CD8-positive, alpha-beta memory T cell (primary cell): ENCODE measurements at places on chromosomes 6 and 20. TPM values are rescaled to one million over a fixed set of nuclear protein-coding genes. Genes with fewer than 3 reads are reported as not detected.

- no peaks in the 10 kb centered on the region for H3K27me3 ChIP-seq
- peaks cover 9% of the 10 kb centered on the region for H3K4me1 ChIP-seq
- no peaks in the 10 kb centered on the region for H3K36me3 ChIP-seq
- no peak overlapping the region for H3K27ac ChIP-seq
Observed at GRCh38 chr6:4649728-4650127, 126.5 kb upstream of the CDYL start.

DNA sequence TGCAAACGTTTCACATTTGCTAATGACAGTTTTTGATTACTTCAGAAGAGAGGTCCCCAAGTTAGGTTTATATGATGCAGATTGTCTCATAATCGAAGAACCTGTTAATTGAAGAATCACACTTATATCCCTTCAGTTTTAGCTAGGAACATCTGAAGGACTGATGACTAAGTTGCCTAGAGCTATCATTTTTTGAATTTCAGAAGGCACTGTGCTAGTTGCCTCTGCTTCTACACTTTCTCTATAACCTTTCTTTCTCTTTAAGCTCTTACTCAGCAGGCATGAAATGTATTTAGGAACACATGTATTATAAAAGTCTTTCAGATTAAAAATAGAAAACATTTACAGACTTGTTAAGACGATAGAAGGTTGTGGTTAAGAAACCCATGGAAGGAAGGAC lies 14.4 kb upstream of the GJE1 start:
- H3K27me3 ChIP-seq, result no peaks in the 10 kb centered on the region
- no peak for DNase-seq
- no peaks in the 10 kb centered on the region for H3K4me1 ChIP-seq
- no peak overlapping the region for H3K4me3 ChIP-seq
- H3K27ac ChIP-seq, result no peak overlapping the region
- no peaks in the 10 kb centered on the region for H3K36me3 ChIP-seq

The BEND6 gene
- not detected for total RNA-seq

DNA sequence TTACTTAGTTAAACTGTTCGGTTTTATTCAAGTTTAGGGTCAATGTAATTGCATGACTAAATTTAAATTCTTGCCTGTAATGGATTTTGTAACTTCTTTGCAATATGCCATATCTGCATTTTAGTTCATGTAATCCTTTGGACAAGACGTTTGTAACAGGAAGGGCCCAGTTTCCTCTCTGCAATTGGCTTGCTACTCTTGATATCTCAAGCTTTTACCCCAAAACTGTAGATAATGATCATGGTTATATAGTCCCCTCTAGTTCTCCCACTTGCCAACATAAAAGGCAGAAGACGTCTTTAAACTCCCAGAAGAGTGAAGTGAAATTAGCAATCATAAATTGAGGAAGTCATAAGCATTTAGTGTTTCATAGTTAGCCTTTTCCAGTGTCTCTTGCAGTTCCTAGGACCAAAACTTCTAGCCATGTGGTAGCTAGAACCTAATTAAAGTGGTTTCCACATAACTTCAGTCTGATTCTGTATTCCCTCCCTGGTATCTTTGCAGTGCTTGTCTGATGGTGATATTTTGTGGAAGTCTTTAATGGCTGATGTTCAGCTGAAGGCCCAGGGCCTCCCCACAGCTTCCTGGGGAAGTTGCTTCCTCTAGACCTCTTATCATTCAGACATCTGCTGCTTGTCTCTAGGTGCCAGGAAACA lies 117.8 kb upstream of the SUPT3H start:
- no peak overlapping the region for H3K4me3 ChIP-seq
- no peaks in the 10 kb centered on the region for H3K36me3 ChIP-seq
- no peak overlapping the region for H3K27ac ChIP-seq
- H3K27me3 ChIP-seq, result no peaks in the 10 kb centered on the region

GRCh38 chr20:57760698-57761412 lies 51.0 kb upstream of the PMEPA1 start:
- H3K27me3 ChIP-seq, result no peaks in the 10 kb centered on the region
- H3K36me3 ChIP-seq, result no peaks in the 10 kb centered on the region
- no peaks in the 10 kb centered on the region for H3K4me1 ChIP-seq
- H3K27ac ChIP-seq, result no peak overlapping the region
- no peak overlapping the region for H3K4me3 ChIP-seq

GRCh38 chr6:127956260-127956888 lies 55.5 kb upstream of the THEMIS start:
- H3K4me3 ChIP-seq, result no peak overlapping the region
- peaks cover 34% of the 10 kb centered on the region for H3K4me1 ChIP-seq
- H3K36me3 ChIP-seq, result no peaks in the 10 kb centered on the region
- DNase-seq, result no peak
- no peaks in the 10 kb centered on the region for H3K27me3 ChIP-seq
- H3K27ac ChIP-seq, result no peak overlapping the region

- no peak overlapping the region for H3K4me3 ChIP-seq
- no peaks in the 10 kb centered on the region for H3K27me3 ChIP-seq
- H3K36me3 ChIP-seq, result no peaks in the 10 kb centered on the region
- H3K27ac ChIP-seq, result no peak overlapping the region
Observed at GRCh38 chr6:121040831-121041230, 293.4 kb downstream of the TBC1D32 start.

The RCAN2 gene
- total RNA-seq, result 0.49 TPM

- H3K4me1 ChIP-seq, result no peaks in the 10 kb centered on the region
- no peak overlapping the region for H3K4me3 ChIP-seq
- H3K36me3 ChIP-seq, result no peaks in the 10 kb centered on the region
Observed at GRCh38 chr6:11968241-11968806, 43.8 kb upstream of the HIVEP1 start.

DNA sequence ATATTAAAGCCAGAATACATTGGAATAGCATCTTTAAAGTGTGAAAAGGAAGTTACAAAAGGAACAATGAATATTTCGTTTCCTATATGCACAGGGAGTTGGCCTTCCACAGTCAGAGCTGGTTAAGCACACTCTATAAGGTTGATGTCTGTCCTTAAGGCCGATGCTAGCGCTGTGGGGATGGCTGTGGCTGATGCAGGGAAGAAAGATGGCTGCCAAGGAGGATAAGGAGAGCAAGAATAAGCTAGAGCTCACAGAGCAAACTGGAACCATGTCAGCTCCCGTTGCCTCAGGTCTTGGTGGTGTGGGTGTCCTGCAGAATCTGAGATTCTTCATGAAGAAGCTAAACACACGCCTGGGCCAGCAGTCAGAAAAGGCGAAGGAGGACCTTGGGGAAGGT lies 20.8 kb upstream of the STX11 start:
- no peaks in the 10 kb centered on the region for H3K27me3 ChIP-seq
- DNase-seq, result no peak
- H3K36me3 ChIP-seq, result no peaks in the 10 kb centered on the region
- H3K27ac ChIP-seq, result no peak overlapping the region
- no peak overlapping the region for H3K4me3 ChIP-seq
- no peaks in the 10 kb centered on the region for H3K4me1 ChIP-seq

- H3K27me3 ChIP-seq, result no peaks in the 10 kb centered on the region
- H3K36me3 ChIP-seq, result no peaks in the 10 kb centered on the region
- no peak overlapping the region for H3K27ac ChIP-seq
- no peaks in the 10 kb centered on the region for H3K4me1 ChIP-seq
- H3K4me3 ChIP-seq, result no peak overlapping the region
Observed at GRCh38 chr20:10404023-10404628, 29.9 kb downstream of the MKKS start.

DNA sequence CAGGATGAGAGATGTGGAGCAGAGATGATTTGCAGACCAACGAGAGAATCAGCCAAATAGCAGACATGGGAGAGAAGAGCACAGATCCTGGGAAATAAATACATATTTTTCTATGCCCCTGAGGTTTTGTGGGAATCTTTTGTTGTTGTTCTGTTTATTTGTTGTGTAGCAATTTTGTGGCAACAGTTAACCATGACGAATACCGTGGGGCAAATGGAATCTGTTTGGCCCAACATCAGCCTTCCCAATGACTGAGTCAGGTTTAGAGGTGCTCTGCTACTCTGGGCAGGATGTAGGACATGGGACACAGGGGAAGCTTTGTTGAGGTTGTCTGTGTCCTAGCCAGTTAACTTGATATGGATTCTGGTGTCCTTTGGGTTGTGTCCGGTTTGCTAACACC lies 7.9 kb upstream of the SLC2A10 start:
- H3K27me3 ChIP-seq, result no peaks in the 10 kb centered on the region
- DNase-seq, result no peak
- no peak overlapping the region for H3K27ac ChIP-seq
- no peaks in the 10 kb centered on the region for H3K36me3 ChIP-seq
- no peaks in the 10 kb centered on the region for H3K4me1 ChIP-seq

GRCh38 chr20:6954219-6954618 lies 186.7 kb downstream of the BMP2 start:
- H3K4me3 ChIP-seq, result no peak overlapping the region
- DNase-seq, result no peak
- no peaks in the 10 kb centered on the region for H3K27me3 ChIP-seq
- H3K4me1 ChIP-seq, result no peaks in the 10 kb centered on the region
- no peak overlapping the region for H3K27ac ChIP-seq
- H3K36me3 ChIP-seq, result no peaks in the 10 kb centered on the region

The SRSF12 gene
- 0.81 TPM for total RNA-seq

The TINAG gene
- total RNA-seq, result not detected

DNA sequence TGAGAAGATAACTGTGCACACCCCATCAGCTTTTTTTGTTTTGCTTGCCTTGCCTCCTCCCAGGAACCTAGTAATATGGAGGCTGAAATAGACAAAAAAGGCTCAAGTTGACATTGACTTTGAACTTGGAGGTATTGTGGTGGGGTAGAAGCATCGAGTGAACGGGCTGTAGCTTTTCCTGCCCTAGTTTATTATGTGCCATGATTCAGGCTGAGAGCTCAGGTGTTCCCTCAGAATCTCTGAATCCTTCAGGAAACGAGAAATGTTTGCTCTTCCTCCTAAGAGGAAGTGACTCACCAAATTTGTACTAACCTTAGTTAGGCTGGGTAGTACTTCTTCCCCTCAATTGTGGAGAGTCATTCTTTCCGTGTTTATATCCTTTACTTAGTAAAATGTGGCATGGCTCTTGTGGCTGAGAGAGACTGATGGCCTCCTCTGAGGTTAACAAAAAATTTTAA lies 98.8 kb downstream of the SASH1 start:
- no peaks in the 10 kb centered on the region for H3K36me3 ChIP-seq
- DNase-seq, result no peak
- no peaks in the 10 kb centered on the region for H3K4me1 ChIP-seq
- H3K4me3 ChIP-seq, result no peak overlapping the region
- no peaks in the 10 kb centered on the region for H3K27me3 ChIP-seq
- no peak overlapping the region for H3K27ac ChIP-seq

DNA sequence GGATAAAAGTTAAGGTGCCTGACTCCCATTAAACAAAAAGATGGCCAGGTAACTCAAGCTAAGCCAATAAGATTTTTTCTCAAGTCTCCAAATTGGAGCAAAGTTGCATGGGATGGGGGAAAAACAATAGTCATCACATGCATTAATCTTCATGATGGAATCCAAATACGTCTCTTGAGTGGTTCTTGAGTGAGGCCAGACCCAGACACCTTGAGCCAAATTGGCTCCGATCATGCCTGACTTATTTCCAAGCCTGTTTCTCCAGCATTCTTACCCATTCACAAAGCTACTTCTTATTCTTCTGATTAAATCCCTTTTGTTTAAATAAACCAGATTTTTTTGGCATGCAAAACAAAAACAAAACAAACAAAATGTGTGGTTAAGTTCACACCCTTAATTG lies 420.3 kb upstream of the NRSN1 start:
- H3K36me3 ChIP-seq, result no peaks in the 10 kb centered on the region
- H3K27ac ChIP-seq, result no peak overlapping the region
- no peaks in the 10 kb centered on the region for H3K27me3 ChIP-seq
- DNase-seq, result no peak
- H3K4me3 ChIP-seq, result no peak overlapping the region

The HEY2 gene
- total RNA-seq, result 0.09 TPM

GRCh38 chr20:48891235-48892048 lies 30.1 kb upstream of the ARFGEF2 start:
- no peak overlapping the region for H3K27ac ChIP-seq
- peaks cover 4% of the 10 kb centered on the region for H3K27me3 ChIP-seq
- no peak overlapping the region for H3K4me3 ChIP-seq
- H3K36me3 ChIP-seq, result no peaks in the 10 kb centered on the region
- no peaks in the 10 kb centered on the region for H3K4me1 ChIP-seq

The HTR1E gene
- not detected for total RNA-seq

The PHACTR2 gene
- 29.1 TPM for total RNA-seq

The IL20RA gene
- total RNA-seq, result not detected

- DNase-seq, result no peak
- no peaks in the 10 kb centered on the region for H3K4me1 ChIP-seq
- no peak overlapping the region for H3K27ac ChIP-seq
- no peaks in the 10 kb centered on the region for H3K27me3 ChIP-seq
- H3K36me3 ChIP-seq, result no peaks in the 10 kb centered on the region
Observed at GRCh38 chr20:15395457-15395856, 1058.0 kb upstream of the FLRT3 start.

The CCDC170 gene
- total RNA-seq, result not detected

DNA sequence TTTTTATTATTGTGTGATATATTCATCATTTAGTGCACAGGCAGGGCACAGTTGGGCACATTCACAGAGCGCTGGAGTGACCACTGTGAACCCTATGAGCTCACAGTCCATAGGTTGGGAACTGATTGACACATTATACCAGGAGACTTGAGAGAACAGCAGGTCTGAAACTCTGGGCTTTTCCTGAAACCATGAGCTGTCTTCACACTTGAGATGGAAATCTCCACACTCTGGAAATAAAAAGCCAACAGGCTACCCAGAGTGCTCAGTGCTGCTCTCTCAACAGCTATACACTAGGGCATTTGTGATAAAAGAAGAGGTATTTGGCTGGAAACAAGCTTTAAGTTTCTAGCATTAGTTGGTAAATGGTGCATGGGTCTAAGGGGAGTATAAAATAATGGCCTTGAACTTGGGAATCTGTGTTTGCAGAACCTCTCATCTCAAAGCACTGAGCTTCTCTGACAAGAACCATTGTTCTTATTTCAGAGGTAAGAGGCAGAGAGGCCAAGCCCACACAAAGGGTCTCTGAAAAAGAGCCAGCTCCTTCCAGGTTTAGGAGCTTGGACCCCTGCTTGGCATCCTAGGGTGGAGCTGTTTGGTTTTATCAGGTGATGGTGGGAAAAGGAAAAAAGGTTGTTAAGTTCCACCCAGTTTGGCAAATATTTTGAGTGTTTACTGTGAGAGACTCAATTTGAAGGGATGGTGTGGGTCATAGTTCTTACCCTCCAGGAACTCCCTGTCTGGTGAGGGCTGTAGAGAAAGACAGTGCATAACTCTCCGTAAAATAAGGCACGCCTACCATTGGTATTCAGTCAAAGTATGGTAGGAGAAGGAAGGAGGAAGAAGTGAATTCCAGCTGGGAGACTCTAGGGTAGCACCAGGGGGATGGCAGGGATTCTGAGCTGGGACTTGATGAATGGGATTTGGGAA lies 14.5 kb downstream of the CHMP4B start:
- no peak overlapping the region for H3K27ac ChIP-seq
- H3K27me3 ChIP-seq, result no peaks in the 10 kb centered on the region
- no peak for DNase-seq
- H3K4me1 ChIP-seq, result peaks cover 38% of the 10 kb centered on the region

The CCNC gene
- 64.8 TPM for total RNA-seq
